NCI-H187 treated with DMSO at 0.1 percent for 48 hours (cell line): ENCODE measurements at places on chromosomes 2 and 18.

DNA sequence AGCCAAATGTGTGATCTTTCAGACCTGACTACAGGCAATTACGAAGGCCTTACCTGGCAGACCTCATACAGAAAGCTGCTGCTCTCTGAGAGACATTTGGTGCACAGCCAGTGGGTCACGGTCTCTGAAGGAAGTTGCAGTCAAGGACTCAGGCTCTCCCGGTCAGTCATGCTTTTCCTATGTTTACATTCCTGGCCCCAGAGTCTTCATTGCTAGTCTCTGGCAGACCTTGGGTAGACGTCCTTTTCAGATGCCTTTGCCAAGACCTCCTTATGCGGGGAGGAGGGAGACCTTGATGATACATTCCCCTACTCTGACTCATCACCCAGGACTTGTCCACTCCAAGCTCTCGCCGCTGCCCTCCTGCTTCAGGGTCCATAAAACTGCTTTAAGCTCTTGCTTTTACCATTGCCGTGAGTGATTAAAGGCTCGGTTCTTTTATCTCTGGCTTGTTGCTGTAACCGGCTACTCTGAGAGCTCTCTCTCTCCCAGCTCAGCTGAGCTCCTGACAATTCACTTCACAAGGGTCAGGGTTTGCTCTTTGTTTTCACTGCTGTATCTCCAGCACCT is 62.0 kb upstream of the SLC35F5 start:
- no peak for DNase-seq

DNA sequence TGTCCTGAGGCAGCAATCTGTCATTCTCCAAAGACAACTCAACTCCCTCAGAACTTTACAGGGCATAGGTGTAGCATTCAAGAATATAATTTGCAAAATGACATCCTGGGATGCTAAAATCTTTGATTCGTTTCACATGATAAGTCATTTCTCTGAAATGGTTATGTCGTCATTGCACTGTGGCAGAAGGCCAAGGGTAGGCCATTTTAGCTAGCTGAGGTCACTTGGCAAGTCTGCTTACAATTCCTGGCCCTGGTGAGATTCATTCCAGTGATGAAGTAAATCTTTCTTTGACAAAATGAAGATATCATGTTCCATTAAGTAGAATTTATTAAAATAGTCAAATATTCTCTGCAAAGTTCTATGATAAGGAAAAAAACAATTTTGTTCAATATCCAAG is 1410.3 kb upstream of the LRRTM1 start:
- no peak for DNase-seq

GRCh38 chr2:65281627-65282351 is 54.2 kb downstream of the ACTR2 start:
- no peak for DNase-seq

GRCh38 chr2:196137271-196137670 is 34.1 kb downstream of the STK17B start:
- DNase-seq: no peak

DNA sequence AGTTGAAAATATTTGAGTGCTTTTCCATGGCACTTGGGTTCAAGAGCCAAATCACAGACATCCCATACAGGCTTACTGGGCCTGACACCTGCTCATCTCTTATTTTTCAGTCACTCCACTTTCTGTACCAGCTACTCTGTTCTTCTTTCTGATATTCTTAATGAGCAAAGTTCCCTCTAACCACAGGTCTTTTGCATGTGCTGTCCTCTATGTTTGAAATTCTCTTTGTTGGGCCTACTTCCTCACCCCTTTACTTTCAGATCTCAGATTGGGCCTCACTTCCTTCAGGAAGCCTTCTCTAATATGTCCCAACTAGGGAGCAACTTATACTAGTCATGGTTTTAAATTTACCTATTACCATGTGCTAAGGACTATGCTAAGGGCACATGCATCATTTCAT is 81.8 kb upstream of the RBMS1 start:
- no peak for DNase-seq

GRCh38 chr18:58341916-58342315 is 287.0 kb downstream of the ALPK2 start:
- DNase-seq: no peak

- no peak for DNase-seq
Measured at GRCh38 chr18:65721619-65722018, 29.2 kb upstream of the CDH7 start.

- no peak for DNase-seq
Measured at GRCh38 chr2:23617811-23618215, 232.8 kb downstream of the KLHL29 start.

DNA sequence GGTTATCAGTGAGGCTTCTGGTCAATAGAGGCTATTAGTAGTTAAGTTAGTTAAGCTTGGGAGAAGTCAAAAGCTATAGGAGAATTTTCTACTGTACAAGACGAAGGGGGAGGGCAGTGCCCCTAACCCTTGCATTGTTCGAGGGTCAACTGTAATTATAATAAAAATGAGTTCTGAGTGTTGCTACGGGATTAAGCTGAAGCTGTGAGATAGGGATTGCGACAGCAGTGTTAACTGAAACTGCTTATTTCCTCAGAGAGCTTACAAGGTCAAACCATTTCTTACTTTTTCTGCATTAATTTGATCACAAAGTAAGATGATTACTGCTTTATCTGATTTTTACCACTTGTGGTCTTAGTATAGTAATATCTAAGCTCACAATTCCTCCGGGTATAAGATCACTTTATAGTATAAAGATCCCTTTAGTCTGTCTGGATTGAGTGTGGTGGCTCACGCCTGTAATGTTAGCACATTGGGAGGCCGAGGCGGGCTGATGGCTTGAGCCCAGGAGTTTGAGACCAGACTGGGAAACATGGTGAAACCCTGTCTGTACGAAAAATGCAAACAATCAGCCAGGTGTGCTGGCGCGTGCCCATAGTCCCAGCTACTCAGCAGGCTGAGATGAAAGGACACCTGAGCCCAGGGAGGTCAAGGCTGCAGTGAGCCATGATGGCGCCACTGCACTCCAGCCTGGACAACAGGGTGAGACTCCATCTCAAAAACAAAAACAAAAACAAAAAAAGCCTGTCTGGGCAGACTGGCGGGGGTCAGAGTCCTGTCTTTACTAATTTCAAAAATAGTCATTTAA is 119.5 kb upstream of the TLK1 start:
- no peak for DNase-seq

DNA sequence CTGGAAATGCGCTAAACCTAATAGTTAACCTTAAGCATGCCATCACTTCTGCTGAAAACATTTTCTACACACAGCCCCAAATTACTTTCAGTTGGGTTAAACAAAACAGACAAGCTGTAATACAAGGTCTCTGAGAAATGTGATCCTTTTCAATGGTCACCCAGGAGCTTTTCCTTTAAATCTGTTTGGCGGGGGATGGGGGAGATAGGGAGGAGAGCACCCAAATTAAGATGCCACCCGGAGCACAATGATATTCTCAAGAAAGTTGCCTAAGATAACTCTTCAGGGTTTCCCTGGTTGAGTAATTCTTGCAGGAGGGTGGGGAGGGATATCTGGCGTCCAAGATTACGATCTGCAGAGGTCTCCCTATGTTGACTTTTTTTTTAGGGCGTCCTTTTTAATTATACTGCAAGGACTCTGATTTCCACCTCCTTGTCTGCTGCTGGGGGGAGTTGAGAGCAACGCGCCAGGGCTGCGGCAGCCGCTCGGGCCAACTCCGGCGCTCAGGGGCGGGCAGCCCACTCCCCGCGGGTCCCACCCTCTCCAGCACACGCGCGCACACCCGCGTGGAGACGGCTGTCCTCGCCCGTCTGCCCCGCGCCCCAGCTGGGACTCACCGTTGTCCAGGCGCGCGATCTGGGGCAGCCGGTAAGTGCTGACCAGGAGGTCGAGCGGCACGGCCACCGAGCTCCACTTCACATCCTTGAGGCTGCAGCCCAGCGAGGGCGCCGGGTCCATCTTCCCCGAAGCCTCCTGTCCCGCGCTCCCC is 807 bp downstream of the GAREM1 start:
- no peak for DNase-seq

GRCh38 chr2:240584486-240585031 is 2.0 kb upstream of the CAPN10 start:
- no peak for DNase-seq

- DNase-seq: peak; percentile 86
Measured at GRCh38 chr2:10030311-10030736, 13.0 kb upstream of the KLF11 start.

DNA sequence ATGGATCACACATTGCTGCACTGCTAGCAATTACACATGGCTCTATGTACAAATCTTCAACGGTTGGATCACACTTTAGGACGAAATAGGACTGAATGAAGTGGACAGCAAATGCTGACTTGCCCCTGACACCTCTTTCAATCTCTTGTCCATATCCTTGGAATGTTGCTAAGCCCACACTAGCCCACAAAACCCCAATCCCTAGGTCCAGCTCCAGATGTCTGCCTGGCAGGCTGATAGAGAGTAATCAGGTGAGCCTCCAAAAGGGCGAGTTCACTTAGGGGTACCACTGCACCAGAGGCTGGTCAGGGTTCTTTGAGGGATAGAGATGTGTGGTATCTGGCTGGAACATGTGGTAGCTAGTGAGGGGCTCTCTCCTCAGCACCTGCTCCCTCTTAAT is 18.5 kb upstream of the FHOD3 start:
- no peak for DNase-seq

- no peak for DNase-seq
Measured at GRCh38 chr2:109342930-109343329, 213.9 kb downstream of the SH3RF3 start.

- DNase-seq: no peak
Measured at GRCh38 chr2:240775905-240776304, 44.1 kb downstream of the KIF1A start.

DNA sequence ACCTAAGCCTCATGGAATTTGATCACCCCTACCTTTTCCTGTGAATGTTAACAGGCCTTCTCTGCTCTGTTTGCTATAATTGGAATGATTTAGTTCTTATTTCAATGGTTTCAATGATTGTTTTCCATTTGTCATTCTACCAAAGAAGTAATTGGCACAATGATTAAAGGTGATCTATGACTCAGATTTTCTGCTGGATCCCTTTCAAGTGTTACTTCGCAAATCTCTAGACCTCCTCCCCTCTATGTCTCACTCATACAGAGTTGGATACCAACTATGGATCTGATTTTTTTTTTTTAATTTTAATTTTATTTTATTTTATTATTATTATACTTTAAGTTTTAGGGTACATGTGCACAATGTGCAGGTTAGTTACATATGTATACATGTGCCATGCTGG is 29.6 kb upstream of the FAM117B start:
- no peak for DNase-seq

DNA sequence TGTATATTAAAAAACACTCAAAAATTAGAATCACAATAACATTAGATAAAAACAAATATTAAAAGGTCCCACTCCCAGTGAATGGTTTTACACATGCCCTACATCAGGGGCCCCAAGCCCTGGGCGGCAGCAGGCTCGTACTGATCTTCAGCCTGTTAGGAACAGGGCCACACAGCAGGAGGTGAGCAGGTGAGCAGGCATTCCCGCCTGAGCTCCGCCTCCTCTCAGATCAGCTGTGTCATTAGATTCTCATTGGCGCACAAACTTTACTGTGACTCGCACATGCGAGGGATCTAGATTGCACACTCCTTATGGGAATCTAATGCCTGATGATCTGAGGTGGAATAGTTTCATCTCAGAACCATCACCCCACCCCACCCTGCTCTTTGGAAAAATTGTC is 74.2 kb downstream of the MBD2 start:
- DNase-seq: no peak

DNA sequence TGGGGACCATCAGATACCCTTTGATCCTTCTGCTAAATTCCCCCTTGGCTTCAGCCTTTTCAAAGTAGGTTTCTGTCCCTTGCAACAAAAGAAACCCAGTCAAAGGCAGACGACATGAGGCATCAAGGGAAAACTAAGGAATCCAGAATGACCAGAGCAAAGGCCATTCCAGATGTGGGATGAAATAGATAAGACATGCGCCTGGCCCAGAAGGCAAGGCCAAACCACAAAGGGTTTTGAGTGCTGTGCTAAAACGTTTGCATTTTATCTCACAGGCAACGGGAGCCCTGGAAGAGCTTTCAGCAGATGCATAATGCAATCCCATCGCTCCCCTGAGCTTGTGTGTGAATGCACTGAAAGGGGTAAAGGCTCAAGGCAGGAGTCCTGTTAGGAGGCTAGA is 17.7 kb downstream of the CXCR1 start:
- no peak for DNase-seq

GRCh38 chr2:129723277-129724020 is 256.0 kb upstream of the RAB6C start:
- no peak for DNase-seq

DNA sequence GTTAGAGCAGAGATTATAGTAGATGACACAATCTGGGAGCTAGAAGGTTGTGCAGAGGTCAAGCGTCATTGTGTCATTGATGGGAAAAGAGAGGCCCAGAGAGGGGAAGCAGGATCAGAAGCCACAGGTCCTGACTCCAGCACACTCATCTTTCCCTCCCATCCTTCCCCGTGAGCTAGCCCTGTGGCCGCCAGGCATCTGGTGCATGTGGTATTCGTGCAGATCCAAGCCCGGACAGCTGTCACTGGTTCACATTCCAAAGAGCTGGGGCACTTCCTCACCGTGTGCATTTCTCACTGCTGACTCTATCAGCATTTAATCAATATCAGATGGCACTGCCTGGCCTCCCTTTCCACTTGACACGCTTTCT is 94.1 kb upstream of the THOC1 start:
- no peak for DNase-seq

DNA sequence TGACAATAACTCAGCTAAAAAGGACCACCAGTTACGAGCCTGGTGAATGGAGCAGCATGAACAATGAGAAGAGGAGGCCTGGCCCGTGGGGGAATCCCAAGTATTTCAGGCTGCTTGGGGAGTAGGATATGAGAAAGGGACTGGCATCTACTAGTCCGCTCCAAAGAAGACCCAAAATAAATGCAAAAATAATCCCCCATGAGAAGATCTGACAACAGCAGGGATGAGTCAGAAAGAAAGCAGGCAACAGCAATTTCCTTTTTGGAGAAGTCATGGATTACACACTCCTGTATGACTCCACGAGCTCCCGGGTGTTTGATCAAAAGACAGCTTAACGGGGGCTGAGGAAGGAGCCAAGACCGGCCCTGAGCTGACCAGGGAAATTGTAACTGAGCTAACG is 111.4 kb downstream of the SOX11 start:
- DNase-seq: no peak

DNA sequence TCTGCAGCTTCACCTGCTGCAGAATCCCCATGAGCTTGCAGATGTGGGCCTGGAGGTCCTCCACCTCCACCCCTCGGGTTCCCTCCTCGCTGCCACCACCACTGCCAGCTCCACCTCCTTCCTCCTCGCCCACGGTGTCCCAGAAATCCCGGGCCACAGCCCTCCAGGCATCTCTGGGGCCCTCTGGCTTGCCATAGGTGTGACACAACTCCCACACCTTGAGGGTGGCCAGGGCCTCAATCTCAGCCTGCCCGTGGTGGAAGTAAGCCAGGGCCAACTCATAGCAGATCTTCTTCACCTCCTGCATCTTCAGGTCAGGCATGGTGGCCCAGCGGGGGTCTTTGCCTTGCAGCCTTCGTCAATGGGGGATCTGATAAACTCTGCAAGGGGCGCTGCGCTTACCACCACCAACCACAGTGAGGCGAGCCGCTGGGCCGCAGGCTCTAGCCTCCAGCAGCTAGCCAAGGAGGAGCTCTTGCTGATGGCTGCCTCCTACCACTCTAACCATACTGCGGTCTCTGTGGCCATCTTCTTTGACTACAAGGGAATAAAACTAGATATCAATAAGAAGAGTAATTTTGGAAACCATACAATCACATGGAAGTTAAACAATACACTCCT is 36.1 kb upstream of the ANKRD62 start:
- DNase-seq: no peak

- DNase-seq: no peak
Measured at GRCh38 chr2:236717729-236718128, 148.1 kb downstream of the ACKR3 start.
